NCI-H510A (cell line): ENCODE measurements at places on chromosomes 5 and 9.

DNA sequence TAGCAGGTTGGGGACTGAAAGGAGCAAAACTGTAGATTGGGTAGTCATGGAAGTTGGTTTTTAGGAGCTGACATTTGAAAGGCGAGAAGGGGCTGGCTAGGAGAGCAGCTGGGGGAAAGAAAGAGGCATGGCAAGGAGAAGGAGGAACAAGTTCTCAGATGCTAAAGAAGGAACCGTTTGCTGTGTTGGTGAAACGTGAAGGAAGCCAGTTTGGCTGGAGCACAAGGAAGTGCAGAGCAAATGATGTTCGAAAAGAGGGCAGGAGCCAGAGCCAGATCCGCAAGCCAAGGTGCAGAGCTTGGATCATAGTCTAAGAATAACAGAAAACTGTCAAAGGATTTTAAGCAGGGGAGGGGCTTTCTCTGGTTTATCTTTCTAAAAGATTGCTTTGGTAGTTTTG is 276.6 kb downstream of the ASTN2 start:
- no peak for DNase-seq

DNA sequence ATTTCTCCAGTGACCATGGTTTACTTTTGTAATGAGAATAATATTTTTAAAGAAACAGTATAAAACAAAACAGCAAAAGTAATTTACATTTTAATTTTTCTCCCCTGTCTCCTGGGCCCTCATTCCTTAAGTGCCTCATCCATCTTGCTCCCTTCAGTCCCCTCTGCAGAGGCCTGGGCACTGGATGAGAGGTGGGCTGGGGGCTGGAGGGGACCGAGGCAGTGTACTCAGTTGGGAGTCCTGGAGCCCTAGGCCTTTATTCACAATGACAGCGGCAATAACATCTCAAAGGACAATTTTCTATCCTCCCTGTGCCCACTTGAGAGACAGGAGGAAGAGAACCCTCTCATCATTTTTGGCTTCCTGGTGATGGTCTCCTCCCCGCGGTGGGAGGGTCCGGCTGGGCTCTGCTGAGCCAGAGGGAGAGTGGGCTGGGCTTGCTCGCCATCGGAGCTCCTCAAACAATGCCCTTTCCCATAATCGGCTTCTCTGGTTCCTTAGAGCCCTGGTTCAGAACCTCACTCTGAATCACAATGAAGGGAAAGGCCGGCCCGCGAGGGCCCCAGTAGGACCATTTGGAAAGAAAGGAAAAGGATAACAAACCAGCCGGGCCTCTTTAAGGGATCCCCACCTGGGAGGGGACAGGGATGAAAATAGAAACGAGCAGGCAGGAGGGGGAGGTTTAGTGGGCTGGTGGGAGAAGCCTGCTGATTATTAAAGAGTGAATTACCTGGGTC is 9.7 kb upstream of the SMIM32 start:
- no peak for DNase-seq

GRCh38 chr5:126003309-126003708 is 419.9 kb upstream of the GRAMD2B start:
- DNase-seq, result no peak

GRCh38 chr9:79014929-79015699 is 556.7 kb upstream of the TLE4 start:
- DNase-seq, result no peak

DNA sequence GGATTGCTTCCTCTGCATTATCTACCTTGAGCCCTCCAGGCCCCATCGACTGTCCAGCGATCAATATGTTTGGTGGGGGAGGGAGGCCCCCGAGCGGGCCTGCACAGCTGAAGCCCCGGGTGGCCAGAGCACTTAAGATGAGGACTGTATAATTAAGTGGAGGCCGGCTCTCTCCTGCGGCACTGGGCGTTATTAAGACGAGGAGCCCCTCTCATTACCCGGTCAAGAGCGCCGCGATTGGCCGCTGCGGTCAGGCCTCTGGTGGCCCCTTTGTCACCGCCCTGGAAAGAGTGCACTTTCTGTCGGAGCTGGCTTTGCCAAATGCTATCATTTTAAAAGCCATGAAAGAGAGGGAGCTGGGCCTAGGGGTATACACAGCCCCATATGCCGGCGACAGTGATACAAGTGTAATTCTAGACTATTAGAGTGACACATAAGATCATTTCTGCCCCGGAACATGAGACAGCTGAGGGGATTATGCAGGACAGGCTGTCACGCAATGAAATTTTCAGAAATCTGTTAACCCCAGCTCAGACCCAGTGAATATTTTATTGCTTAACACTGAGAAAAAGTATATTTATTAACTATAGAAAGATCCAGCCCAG is 106.3 kb upstream of the IRX1 start:
- no peak for DNase-seq

GRCh38 chr5:178431063-178431781 is 159.0 kb downstream of the COL23A1 start:
- DNase-seq, result no peak

DNA sequence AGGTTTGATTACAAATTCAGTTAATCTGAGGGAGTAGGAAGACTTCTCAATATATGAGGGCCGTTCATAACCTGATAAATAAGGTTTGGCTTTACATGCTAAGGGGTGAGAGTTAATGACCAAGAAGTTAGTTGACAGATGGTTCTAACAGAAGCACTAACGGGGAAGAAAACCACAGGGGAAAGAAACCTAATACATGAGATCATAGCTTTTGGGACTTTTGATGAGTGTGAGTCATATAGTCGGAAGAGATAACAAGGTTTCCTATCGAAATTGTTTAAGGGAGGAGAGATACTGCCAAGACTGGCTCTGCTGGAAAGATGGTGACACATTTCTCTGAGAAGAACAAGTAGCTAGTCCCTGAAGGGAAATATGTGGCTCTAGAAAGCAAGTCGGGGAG is 140.1 kb downstream of the COX7C start:
- no peak for DNase-seq

DNA sequence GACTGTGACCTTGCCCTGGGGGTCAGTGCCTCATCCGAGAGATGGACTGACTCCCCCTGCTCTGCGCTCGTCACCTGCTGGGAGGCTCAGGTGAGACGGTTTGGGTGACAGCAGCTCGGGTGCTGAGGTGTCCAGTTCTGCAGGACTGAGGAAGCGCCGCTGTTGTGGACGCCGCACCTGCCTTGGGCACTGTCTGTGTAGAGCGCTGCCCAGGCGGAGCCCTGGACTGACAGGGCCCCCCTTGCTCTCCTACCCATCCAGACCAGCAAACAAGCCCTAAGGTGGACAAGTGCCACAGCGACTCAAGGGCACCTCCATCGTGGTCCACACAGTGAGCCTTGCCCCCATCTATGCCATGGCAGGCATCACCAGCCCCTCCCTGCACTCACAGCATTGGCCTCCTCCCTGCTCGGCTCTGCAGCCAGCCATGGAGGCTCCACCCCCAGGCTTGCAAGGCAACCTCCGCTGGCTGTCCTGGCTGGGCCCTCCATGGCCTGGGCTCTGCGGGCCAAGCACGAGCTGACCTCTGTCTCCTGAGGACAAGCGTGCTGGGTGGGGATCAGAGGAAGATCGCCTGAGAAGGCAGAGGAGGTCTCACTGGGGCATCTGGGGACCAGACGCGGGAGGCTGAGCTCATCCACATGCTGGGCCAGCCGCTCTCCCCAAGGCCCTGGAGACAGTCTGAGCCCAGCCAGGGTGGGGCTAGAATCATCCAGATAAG is 87.1 kb upstream of the COL5A1 start:
- no peak for DNase-seq

DNA sequence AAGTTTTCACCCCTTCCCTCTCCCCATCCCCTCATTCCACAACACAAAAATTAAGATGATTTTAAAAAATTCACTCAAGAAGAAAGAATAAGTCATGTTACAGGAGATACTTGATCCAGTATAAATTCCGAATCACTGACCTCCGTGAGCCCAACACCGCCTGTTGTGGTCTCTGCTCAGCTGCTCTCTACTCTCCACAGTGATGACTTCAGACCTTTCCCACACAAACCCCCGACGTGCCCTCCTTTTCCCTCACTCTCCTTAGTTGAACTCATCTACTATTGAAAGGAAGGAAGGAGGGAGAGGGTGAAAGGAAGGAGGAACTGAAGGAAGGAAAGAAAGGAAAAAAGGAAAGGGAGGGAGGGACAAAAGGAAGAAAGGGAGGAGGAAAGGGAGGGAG is 55.1 kb downstream of the ZNF354C start:
- no peak for DNase-seq

DNA sequence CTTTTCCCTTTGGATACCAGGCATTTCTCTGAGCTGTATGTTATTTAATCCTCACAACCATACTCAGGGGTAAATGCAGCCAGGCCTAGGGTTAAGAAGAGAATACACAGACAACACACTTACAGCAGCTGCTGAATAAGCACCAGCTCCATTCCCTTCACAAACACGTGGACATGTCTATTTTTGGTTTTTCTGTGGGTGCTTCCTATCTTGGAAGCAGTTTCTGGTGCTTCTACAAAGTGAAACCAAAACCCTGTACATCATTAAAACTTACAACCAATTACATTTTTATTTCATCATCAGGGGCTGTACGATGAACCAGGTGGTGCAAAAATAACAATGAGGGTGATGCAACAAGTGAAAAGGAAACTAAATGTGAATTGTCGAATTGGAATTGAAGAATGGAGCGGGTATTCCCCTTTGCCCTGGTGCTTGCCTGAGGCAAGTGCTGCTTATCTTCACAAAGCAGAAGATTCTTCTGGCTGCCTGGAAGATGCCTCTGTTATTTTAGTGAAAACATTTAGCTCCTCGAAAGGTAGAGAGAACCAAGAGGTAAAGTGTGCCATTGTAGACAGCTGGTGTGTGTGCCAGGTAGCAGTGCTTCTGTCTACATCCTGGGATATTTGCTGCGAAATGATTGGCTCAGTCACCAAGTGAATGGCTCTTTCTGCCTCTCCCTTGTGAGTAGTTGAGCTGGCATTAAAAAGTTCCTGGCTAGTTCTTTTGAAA is 18.6 kb upstream of the IFNB1 start:
- no peak for DNase-seq

GRCh38 chr5:55407059-55407684 is 99.4 kb downstream of the MTREX start:
- no peak for DNase-seq

GRCh38 chr5:53479590-53480415 is 626 bp upstream of the FST start:
- DNase-seq, result peak; percentile 48

DNA sequence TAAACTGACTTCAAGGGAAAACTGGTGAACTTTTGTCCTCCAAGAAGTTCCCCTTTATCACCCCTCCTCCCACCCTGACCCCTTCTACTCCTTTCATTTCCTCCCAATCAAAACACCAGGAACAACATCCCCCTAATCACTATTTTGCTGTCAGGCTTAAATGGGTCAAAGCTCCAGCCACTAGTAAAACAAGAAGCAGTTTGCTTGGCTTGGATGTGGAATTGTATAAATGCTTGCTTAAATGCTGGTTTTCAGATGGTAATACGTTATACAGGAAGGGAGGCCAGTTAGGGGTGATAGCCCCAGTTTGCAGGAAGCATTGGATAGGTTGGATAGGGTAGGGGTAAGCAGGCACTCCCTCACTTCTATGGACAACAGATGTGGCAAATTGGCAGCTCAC is 473.6 kb downstream of the AGTPBP1 start:
- no peak for DNase-seq

DNA sequence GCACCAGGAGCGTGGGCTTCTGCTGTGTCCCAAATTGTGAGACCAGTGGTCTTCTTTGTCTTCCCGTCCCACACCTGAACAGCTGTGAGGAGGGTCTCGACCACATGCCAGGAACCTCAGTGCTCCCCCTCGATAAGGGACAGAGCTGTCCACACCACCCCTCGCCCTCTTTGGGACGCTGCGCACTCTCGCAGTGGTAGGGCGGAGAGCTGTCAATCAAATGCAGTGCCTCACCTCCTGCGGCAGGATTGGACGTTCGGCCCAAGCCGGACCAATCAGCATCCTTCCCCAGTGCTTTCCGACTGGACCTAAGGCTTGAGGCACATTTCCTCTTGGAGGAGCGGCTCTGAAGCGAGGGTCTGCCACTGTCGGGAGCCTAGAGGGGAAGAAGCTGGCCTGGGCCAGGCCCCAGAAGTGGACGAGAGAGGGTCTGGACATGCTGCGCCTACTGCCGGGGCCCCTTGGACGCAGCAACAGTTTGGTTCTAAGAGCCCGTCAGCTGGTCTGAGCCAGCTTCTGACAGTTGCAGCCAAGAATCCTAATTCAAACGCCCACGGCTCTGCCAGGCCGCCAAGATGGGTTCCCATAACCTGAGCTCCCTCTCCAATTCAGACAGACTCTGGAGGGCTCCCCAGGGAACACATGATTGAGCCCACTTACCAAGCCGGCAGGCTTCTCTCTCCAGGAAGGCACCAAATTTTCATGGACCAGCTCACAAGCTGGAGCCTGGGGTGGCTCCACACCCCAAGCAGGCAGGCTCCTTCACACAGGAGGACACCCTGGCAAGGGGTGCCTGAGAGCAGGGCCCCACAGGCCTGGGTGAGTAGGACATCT is 28.1 kb upstream of the ADAMTS2 start:
- no peak for DNase-seq

DNA sequence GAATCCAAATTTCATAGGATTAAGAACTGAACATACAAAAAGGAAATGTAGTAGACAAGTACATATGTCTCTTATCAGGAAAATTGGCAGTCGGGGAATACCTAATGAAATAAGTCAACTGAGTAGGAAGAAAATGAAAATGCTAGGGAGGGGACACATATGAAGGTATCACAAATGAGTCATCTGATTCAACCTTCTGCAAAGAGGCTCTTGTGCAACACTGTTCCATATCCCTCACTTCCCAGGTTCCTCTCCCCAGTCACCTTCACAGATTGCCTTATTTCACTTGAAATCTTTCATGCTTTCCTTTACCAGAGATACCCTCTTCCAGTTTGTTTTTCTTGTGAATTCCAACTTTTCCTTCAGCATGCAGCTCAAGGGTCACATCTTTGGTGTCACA is 139.0 kb downstream of the RFX3 start:
- no peak for DNase-seq

DNA sequence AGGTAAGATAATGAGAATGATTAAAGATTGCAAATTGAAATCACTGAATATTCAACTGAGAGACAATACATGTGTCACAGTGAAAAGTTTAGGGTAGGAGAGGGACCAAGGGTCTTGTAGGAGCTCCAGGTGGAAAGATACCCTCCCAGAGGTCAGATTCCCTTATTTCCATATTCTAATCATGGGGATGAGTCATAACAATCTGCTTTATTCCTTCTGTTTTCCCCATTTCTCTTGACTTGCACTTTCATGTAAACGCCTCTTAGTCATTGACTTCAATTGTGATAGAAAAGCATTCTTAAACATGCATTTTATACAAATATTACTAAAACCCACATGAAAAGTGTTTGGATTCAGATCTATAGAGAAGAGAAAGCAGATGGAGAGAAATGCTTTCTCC is 81.3 kb upstream of the CTSL start:
- no peak for DNase-seq
